ENCODE measurements at places on chromosomes 3 and 15. TPM values are rescaled to one million over a fixed set of nuclear protein-coding genes. Genes with fewer than 3 reads are reported as not detected.

- no peak for DNase-seq
Measured at GRCh38 chr3:25910997-25911396, 121.1 kb downstream of the OXSM start.

- no peak for DNase-seq
Measured at GRCh38 chr15:30924353-30924752, 20.6 kb downstream of the FAN1 start.

- no peak for DNase-seq
Measured at GRCh38 chr3:131782751-131783150, 252.1 kb downstream of the CPNE4 start.

HDC gene
- 0.56 TPM for polyA plus RNA-seq

DNA sequence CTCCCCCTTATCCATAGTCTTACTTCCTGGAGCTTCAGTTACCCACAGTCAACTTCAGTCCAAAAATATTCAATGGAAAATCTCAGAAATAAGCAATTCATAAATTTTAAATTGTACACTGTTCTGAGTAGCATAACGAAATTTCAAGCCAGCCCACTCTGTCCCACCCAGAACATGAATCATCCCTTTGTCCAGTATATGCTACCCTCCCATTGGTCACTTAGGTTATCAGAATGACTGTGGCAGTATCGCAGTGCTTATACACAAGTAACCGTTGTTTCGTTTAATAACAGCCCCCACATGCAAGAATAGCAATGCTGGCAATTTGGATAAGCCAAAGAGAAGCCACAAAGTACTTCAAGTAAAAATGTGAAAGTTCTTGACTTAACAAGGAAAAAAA lies 325.3 kb upstream of the ADAMTS9 start:
- no peak for DNase-seq

CCR8 gene
- not detected for polyA plus RNA-seq

CAPN3 gene
- polyA plus RNA-seq = 35.0 TPM

AQP9 gene
- polyA plus RNA-seq = 0.13 TPM

DNA sequence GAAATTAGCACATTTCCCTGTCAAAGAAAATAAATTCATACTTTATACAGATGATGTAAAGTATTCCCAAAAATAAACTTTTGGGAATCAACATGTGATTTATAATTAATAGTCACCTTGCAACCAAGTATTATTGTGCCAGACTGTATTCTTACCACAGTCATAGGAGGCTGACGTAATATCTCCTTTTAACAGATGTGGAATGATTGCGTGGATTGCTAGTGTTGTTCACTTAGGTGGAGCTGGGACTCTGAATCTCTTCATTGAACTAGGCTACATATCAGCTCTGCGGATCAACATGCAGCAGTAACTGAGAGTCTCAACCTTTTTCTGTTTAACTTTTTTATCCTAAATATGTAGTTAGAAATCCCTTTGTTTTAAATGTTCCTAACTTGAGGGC lies 37.2 kb downstream of the PXK start:
- no peak for DNase-seq

DNA sequence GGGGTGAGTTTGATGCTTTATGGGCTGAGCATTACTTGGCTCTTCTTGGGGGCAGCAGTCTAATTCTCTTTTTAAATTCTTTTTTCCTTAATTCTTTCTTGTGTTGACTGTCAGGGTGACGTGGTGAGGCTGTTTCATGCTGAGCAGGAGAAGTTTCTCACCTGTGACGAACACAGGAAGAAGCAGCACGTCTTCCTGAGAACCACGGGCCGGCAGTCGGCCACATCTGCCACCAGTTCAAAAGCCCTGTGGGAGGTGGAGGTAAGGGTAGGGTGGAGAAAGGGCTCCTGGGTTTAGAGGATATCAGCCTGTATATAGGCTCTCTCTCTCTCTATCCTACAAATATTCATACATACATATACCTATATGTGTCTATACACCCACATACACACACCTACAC lies 152.3 kb downstream of the ITPR1 start:
- no peak for DNase-seq

GRCh38 chr15:94793641-94794040 lies 562.3 kb downstream of the MCTP2 start:
- DNase-seq = no peak

CCR9 gene
- polyA plus RNA-seq = 0.08 TPM

GRCh38 chr15:72857331-72858063 lies 73.9 kb upstream of the ADPGK start:
- DNase-seq = no peak

SMCO1 gene
- polyA plus RNA-seq = not detected

GRCh38 chr15:36428102-36428845 lies 151.2 kb upstream of the CDIN1 start:
- no peak for DNase-seq

- no peak for DNase-seq
Measured at GRCh38 chr3:125194061-125194848, 18.3 kb downstream of the SLC12A8 start.

- DNase-seq = no peak
Measured at GRCh38 chr3:65070968-65071367, 383.2 kb upstream of the ADAMTS9 start.

GRCh38 chr3:190854062-190854461 lies 8.4 kb downstream of the GMNC start:
- no peak for DNase-seq

GRCh38 chr15:89377842-89378295 lies 43.2 kb upstream of the POLG start:
- DNase-seq = no peak

DNA sequence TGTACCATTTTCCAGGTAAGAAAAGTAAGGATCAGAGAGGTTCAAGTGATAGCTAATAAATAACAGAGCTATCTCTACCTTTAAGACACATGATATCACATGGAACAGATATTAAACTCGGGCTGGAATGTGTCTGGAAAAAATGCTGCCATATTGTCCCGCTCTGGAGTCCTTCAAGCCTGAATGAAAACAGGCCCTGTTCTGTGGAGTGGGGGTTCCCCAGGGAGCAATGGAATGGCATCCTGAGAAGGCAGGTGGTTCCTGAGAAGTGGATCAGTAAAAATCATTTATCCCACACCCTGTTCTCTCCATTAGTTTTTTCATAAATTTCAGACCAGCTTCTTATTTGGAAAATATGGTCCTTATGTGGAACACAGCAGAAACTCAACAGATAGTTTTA lies 57.3 kb upstream of the PRTG start:
- DNase-seq = no peak

CADM2 gene
- polyA plus RNA-seq = 0.70 TPM

DNA sequence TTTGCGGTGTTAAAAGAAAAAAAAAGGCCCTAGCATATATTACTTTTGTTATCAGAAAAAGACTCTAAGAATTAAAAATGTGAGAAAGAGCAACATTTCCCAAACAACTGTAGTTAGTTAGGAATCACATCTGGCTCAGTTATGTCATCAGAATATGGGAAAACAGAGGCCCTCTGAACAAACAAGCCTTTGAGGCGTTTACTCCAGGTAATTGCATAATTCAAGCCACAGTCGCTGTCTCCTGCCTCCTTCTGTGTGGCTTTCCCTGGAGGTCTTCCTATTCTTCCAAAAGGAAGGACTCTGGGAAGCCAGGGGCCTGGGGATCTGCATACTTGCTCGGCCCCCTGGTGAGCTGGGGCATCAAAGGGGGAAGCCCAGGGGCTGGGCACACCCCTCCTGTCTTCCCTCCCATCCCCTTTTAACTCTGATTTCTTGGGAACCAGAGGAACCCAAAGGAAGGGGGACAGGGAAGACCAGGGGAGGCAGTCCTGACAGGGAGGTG lies 3.7 kb upstream of the FAM107A start:
- DNase-seq = no peak

CHRD gene
- polyA plus RNA-seq = 10.5 TPM

- DNase-seq = no peak
Measured at GRCh38 chr3:5026046-5026362, 46.8 kb downstream of the BHLHE40 start.

GPR149 gene
- polyA plus RNA-seq = not detected

DNA sequence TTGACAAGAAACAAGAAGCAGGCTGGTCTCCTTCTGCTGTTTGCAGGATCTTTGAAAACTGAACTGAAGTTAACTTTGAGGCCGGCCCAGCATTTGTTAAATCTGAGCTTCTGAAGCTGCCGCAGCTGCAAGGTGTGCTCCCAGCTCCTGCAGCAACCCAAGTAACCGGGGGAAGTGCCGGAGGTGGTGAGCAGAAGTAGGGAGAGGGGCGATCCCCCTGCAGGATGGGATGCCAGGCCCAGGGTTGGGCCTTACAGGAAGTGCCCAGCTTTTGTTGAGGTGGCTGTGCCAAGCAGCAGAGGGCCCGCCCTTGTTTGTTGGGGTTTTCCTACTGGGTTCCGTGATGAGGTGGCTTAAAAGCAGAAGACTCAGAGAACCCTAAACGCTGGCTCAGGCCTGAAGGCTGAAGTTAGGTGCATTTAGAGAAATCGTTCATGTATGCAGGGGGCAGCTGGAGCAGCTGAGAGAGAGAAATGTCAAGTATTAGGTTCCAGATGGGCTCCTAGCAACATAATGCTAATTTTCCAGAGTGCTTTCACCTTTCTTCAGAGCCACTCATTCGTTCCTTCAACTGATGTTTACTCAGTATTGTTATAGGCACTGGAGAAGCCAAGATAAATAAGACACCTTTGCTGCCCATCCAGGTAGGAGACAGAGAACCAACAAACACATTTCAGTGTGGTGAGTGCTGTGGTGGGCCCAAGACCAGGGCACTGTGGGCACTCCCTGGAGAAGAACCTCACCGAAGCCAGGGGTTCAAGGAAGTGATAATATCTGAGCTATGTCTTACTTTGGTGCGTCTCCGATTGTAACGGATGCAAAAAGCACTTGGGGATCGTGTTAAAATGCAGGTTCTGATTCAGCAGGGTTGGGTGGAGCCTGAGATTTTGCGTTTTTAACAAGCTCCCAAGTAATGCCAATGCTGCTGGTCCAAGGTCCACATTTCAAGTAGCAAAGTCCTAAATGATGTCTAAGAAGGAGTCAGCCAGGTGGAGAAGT lies 42.2 kb upstream of the PLCL2 start:
- no peak for DNase-seq

PCLAF gene
- 40.8 TPM for polyA plus RNA-seq

ATP13A5 gene
- 0.06 TPM for polyA plus RNA-seq

MNS1 gene
- polyA plus RNA-seq = 34.8 TPM

CCK gene
- polyA plus RNA-seq = 0.37 TPM
